NCI-H82 (cell line): ENCODE measurements at places on chromosomes 4 and X.

GRCh38 chr4:107391630-107392028 lies 328.4 kb downstream of the PAPSS1 start:
- DNase-seq, result no peak

DNA sequence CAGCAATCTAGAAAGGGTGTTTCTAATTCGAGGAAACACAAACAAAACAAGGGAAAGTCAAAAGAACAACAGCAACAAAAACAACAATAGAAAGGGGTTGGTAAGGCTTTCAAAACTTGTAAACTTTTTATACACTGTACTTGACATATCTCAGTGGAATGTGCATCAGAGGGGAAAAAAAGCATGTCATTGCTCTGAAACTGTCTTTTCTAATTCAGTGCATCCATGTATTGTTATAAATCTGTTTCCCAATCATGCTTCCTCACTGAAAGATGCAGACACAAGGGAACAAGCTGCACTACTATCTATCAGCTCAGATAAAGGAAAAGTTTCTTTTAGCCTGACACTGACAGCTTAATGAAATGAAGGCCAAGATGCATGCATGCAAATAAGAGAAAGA lies 44.2 kb upstream of the PCDH18 start:
- no peak for DNase-seq

DNA sequence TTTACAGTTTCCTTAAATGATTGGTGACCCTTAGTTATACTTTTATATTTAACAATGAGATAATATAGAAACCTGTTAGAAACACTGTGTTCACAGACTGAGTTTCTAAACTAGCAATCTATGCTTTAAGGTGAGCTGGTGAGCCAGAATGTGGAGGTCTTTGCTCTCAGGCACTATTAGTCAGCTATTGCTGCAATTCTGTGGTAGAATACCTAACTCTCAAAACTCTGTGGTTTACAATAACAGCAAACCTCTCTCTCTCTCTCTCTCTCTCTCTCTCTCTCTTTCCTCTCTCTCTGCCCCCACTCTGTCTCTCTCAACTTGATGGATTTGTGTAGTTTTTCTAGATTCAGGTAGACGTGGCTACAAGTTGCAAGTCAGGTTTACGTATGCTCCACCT lies 17.6 kb upstream of the LCORL start:
- no peak for DNase-seq

DNA sequence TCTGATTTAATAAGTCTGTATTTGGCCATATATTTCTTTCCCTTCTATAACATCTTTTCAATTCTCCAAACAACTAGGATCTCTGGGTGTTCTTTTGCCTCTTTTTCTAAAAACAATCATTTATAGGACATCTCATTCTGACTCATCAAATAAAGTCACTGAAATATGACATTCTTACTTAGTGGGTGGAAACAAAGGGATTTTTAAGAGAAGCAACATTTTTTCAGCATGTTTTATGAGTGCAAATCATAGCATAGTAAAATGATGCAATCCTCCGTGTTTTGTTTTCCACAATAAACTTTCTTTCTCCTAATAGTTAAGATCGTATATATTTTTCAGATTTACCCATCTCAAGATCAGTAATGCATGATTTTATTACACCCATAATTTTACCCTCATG lies 179.8 kb downstream of the SPCS3 start:
- DNase-seq, result no peak

DNA sequence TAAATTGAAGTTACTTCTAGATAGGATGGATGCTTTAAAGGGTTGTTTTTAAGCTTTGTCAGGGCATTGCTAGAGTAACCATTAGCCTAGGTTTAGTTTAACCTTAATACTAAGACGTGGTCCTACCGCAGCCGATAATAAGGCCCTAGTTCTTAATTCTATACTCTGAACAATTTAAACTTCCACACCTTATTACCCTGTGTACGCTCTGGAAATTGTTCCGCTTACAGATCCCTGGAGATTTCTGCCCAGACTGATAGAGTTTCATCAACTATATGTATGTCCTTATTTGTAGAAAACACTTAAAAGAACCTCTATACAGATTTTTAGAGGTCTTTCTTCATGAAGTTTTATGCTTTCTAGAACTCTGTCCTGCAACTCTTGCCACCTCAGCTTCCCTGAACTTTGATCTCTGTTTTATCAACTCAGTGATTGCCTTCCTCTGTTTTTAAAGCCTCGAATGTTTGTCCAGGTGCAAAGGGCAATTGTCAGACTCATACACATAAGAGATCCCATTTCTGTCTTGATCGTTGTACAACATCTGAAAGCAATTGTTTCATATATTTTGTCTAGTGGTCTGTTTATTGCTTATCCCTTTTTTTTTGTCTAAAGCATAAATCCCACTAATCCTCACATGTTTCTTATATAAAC lies 71.1 kb upstream of the VCX start:
- no peak for DNase-seq

DNA sequence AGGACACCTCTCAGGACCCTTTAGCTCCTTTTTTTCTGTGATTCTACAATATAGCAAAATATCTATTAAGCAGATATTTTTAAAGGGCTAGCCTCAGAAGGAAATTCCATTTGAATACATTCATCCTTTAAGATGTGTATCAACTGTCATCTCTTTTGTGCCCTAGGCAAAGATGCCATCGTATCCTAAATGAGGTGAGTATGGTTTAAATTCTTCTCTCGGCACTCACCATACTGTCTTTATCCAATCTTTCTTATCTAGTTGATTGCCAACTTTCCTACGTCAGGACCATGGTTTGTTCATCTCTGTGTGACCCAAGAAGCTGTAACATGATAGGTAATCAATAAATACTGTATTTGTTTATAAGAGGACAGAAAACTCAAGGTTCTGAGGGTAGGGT lies 176.0 kb downstream of the LDB2 start:
- no peak for DNase-seq

- DNase-seq, result no peak
Measured at GRCh38 chr4:39529534-39529933, 2.3 kb upstream of the UGDH start.
